ENCODE measurements at places on chromosomes 2 and 18. TPM values are rescaled to one million over a fixed set of nuclear protein-coding genes. Genes with fewer than 3 reads are reported as not detected.
A peak's percentile ranks its signal among the peaks of the same experiment; 100 is the strongest.

- H3K36me3 ChIP-seq: no peaks in the 10 kb centered on the region
- DNase-seq: no peak
- H3K27ac ChIP-seq: no peak overlapping the region
- no peak overlapping the region for H3K4me3 ChIP-seq
- no peaks in the 10 kb centered on the region for H3K4me1 ChIP-seq
These were observed 44.9 kb downstream of the AQP12A start for GRCh38 chr2:240736281-240737250.

DNA sequence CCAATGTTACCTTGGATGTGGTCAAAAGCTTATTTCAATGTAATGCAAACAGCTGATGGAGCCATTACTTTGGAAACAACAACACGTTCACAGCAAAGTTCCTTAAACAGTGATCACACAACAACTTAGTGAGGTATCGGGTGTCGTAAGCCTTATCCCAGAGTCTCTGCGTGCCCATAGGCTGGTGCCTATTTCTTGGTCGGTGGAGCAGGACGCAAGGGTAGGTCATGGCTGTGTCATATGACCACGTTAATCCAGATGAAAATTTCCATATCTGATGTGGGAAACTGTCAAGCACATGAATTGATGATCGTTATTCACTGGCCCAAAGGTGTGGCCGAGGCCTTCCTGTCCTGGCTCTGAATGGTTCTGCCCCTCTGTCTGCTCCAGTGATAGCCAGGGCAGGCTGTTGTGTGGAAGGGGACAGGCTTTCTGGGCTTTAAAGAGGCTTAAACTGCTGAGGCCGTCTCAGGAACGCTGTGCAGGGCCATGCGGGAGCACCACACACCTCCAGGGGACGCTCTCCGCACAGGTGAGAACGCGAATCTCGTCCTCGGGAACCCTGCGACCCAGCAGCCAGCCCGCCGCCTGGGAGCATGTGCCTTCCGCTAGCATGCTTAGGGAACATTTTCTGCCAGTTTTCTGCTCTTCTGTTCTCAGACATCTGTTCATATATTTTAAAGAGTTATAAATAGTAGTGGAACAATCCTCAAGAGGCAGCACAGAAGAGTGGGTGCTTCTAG is 90.6 kb downstream of the KCTD1 start:
- no peaks in the 10 kb centered on the region for H3K27me3 ChIP-seq
- H3K4me3 ChIP-seq: no peak overlapping the region
- H3K36me3 ChIP-seq: no peaks in the 10 kb centered on the region
- no peak overlapping the region for H3K27ac ChIP-seq

- H3K4me3 ChIP-seq: no peak overlapping the region
- no peaks in the 10 kb centered on the region for H3K27me3 ChIP-seq
- H3K36me3 ChIP-seq: no peaks in the 10 kb centered on the region
- no peaks in the 10 kb centered on the region for H3K4me1 ChIP-seq
- DNase-seq: no peak
These were observed 68.4 kb downstream of the SLC16A14 start for GRCh38 chr2:230000118-230000841.

DNA sequence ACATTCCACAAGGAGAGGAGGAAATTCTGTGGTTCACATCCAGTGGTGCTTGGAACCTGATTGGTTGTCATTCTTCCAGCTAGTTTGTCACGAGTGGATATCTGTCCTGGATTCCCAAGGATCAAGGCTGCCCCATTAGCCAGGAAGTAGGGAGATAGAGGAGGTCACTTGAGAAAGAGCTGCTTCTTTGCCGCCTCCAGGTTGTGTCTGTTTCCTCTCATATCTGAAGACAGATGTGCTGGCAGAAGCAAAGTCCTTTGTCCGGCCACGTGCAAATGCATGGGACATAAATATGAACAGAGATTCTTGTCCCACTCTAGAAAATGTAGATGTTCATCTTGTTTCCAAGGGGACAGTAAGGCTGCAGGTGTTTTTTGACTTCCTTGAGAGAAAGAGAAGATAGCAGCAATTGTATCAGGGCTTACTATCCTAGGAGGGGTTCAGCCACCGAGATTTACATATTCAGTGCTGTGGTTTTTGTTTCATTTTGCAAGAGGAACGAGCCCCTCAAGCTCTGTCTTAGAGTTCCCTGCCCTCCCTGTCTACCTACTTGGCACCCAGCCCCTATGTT is 174.4 kb downstream of the RPIA start:
- H3K27me3 ChIP-seq: no peaks in the 10 kb centered on the region
- DNase-seq: no peak
- H3K36me3 ChIP-seq: no peaks in the 10 kb centered on the region
- no peaks in the 10 kb centered on the region for H3K4me1 ChIP-seq
- H3K27ac ChIP-seq: no peak overlapping the region

DNA sequence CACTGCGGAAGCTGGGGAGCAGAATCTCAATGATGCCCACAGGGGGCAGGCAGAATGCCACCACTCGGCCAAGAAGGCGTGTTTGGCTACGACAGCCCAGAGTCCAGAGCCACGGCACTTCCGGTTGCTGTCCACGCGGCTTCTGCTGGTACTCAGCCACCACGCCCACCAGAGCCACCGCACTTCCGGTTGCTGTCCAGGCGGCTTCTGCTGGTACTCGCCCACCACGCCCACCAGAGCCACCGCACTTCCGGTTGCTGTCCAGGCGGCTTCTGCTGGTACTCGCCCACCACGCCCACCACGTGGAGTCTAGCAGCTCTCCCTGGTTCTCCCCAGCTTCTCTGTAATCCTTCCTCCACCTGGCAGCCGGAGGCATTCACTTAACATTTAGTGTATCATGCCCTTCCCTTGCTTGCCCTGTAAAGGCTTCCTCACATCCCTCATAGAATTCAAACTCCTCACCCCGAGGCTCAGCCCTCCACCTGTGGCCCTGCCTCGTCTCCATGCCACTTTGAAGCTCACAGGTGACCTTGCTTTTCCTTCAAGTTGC is 40.1 kb upstream of the APCDD1 start:
- no peaks in the 10 kb centered on the region for H3K27me3 ChIP-seq
- H3K4me3 ChIP-seq: no peak overlapping the region
- DNase-seq: no peak
- H3K27ac ChIP-seq: no peak overlapping the region

DNA sequence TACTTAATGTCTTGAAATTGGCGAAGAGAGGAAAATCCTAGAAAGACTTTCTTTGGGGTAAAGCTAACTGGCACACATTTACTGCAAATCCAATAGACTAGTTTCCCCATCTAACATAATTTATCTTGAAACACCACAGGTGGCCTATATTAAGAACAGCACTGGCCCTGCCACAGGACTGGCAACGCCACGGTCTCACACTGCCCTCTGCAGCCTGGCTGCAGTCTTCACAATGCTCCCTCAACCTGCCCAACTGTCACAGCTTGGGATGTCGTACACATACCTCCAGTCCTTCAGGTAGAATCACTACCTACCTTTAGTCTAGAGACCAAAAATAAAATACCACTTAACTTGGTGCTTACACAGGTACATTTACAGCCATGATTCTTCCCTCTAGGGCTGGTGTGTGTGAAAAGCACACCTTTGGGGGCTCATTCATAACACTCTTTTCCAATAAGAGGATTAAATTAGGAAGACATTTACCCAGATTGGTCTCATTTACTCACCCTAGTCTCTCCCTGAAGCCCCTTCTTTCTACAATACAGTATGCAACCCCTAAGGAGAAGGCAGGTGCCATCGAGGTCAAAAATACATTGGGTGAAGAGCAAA is 222.2 kb downstream of the C1D start:
- no peaks in the 10 kb centered on the region for H3K36me3 ChIP-seq
- no peaks in the 10 kb centered on the region for H3K4me1 ChIP-seq
- DNase-seq: peak; percentile 80
- no peak overlapping the region for H3K4me3 ChIP-seq

DNA sequence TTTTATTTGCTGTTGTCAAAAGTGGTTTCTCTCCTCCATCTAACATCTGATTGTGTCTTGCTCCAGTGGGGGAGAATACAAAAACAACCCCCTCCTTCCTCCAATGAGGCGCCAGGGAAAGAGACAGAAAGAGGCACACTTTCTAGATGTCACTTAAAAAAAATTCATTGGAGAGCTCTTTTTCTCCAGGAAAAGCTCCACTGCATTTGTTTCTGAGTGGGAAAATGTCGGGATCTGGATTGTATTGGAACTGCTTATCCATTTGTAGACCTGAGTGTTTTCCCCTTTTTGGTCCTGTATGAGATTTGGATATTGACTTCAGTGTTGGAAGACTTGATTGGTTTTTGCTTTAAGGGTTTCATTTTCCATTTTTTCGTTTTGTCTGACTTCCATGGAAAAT is 995 bp downstream of the MBD5 start:
- peak overlapping the region; percentile 80 for H3K4me3 ChIP-seq
- peak overlapping the region; percentile 97 for H3K27ac ChIP-seq
- H3K27me3 ChIP-seq: no peaks in the 10 kb centered on the region
- H3K36me3 ChIP-seq: no peaks in the 10 kb centered on the region
- H3K4me1 ChIP-seq: peaks cover 15% of the 10 kb centered on the region

DNA sequence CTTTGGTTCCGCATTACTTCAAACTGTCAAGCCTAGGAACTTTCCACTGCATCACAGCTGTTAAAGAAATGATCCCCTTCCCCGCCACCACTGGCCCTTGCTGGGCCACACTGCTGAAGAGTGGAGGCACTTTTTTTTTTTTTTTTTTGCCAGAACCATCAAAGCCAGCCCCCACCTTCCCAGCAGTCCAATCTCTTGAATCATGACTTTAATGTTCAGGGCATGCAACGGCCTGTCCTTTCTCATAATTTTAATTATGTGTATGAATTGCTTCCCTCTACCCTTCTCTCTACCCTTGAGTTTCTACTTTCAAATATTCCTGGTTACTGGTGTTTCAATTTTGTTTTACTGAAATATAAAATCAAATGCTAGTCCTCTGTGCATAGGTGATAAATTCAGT is 102.1 kb upstream of the LMAN1 start:
- DNase-seq: no peak
- H3K27me3 ChIP-seq: no peaks in the 10 kb centered on the region
- no peaks in the 10 kb centered on the region for H3K36me3 ChIP-seq
- no peak overlapping the region for H3K27ac ChIP-seq

TAF1B gene
- total RNA-seq: 5.1 TPM

GNAL gene
- total RNA-seq: 16.1 TPM

Data from uterus (tissue), 4 donors.